NCI-H1048 (cell line): ENCODE measurements at places on chromosomes 6 and 20.

DNA sequence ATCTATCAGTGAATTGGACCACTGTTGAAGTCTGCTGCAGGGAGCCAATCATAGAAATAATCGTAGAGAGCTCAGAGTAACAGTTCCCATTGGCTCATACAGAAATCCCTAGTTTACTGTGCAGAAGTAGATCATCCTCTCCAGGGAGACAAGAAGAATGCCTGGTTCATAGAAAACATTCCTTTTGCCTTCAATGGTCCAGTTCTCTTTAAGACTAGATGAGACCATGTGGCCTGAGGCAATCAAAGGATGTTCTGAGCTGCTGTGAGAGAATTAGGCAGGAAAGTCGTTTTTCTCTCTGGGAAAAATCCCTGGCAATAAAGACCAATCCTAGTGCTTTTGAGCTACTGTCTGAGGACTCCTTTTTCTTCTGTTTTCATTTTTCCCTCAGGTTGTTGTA is 208.4 kb downstream of the CENPW start:
- DNase-seq, result no peak

DNA sequence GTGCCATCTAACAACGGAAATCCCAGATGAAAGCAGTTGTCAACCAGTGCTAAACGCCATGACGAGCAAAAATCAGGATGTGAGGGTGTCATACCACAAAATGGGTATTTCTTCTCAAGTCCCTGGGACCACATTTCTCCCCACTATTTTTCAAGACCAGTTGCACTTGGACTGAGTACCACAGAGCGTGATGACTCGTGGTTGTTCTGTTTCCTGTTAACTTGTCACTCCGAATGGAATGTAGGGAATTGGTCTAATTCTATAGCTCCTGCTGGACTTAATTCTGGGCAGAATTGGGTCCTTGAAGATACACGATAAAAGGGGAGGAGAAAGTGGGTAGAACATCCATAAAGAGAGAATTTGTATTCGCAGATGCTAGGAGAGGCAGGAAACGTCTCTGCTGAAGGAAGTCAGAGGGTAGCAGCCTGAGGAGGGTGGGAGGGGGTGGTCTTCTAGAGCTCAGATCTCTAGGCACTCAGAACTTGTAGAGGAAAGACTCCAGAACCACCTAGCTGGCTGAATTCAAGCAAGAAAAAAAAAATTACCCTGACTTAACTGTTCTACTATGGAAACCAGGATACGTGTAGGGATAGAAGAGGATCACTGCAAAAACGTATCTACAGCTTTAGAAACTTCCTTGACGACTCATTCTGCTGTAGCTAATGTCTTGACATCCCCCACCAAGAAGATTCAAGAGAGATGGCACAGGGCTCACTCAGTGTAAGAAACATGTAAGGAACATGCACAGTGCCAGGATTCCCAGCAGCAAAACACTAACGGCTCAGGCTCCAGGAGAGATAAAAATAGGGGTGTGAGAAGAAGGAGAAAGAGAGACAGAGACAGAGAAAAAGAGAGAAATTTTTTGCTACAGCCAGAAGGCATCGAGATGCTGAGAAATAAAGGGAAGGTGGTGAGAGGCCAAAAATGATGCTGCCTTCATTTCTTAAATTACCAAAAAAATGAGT is 494.7 kb downstream of the CD83 start:
- no peak for DNase-seq

DNA sequence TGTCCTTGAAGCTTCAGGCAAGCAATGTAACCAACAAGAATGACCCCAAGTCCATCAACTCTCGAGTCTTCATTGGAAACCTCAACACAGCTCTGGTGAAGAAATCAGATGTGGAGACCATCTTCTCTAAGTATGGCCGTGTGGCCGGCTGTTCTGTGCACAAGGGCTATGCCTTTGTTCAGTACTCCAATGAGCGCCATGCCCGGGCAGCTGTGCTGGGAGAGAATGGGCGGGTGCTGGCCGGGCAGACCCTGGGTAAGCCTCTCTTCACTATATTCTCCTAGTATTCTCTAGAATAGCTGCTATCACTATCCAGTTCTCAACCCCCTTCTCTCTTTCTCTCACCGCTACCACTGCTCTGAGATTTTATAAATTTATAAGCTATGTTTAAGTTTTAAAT is 40.0 kb downstream of the EIF2S2 start:
- DNase-seq, result no peak

- DNase-seq, result no peak
These were observed 15.5 kb downstream of the COL9A3 start for GRCh38 chr20:62832212-62832922.

GRCh38 chr6:164069350-164069990 is 655.0 kb downstream of the QKI start:
- no peak for DNase-seq

DNA sequence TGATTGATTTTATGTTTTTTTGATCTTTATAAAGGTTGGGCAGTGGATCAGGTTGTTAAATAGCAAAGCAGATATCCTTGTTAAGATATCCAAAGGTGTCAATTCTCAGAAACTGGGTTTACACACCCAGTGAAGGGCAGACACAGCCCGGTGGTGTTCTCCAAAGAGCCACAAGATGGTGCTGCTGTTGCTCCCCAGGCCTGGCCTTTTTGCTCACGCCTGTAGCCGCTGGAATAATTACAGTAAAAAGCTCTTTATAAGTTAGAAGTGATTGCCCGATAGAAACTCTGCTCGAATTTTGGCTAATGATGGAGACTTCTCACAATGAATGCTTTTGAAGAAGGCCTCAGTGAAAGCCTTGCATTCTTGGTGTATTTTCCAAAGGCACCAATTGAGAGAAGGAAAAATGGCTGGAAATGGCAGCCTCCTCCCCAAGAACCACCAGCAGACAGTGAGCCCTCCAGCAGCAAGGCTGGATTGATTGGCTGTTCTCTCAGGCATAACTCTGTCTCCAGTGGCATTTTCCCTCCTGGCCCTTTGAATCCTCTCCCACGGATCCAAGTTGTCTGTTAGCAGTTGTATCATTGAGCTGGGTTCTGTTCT is 120.5 kb upstream of the CHD6 start:
- DNase-seq, result no peak

DNA sequence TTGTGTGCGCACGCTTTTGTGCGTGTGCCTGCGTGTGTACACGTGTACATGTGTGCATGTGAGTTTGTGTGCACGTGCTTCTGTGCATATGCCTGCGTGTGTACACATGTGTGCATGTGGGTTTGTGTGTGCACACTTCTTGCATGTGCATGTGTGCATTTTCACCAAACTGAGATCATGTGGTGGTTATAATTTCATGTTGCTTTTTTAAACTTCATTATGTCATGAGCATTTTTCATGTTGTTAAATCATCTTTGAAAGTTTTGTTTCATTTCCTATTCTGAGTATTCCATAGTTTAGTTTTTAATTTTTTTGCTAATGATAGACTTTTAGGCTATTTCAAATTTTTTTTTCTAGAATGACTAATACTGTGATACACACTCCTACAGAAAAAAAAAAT is 6.4 kb upstream of the CST3 start:
- DNase-seq, result no peak

- DNase-seq, result no peak
These were observed 29.2 kb downstream of the TFEB start for GRCh38 chr6:41705996-41706835.

DNA sequence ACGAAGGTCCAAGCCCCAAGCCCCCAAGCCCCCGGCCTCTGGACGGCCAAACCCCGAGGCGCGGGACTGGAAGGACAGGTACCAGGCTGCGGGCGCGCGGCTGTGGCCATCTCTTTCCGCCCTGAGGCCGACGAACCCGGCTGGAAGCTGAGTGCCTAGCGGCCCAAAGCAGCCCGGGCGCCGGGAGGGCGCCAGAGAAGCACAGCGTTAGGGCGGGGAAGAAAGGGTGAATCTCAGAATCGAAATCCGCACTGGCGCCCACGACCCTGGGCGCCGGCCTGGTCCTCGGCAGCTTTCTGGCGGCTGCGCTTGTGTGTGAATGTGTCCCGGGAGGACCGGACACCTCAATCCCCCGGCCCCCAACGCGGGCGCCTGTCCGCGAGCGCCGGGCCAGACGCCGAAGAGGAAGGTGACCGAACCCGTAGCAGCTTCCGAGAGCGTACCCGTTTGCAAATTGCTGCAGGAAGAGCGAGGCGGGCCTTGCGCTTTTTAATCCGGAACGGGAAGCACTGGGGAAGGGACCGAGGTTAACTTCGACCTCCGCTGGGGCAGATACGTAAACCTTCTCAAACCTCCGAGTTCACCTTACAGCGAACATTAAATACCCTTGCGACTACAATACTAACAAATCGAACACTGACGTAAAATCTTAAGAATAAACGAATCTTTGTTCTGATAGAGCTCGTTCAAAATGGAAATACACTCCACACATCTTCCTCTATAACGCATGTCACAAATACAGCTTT is 2.9 kb downstream of the NRN1 start:
- DNase-seq, result no peak
